ENCODE measurements at places on chromosomes 16 and 17.

DNA sequence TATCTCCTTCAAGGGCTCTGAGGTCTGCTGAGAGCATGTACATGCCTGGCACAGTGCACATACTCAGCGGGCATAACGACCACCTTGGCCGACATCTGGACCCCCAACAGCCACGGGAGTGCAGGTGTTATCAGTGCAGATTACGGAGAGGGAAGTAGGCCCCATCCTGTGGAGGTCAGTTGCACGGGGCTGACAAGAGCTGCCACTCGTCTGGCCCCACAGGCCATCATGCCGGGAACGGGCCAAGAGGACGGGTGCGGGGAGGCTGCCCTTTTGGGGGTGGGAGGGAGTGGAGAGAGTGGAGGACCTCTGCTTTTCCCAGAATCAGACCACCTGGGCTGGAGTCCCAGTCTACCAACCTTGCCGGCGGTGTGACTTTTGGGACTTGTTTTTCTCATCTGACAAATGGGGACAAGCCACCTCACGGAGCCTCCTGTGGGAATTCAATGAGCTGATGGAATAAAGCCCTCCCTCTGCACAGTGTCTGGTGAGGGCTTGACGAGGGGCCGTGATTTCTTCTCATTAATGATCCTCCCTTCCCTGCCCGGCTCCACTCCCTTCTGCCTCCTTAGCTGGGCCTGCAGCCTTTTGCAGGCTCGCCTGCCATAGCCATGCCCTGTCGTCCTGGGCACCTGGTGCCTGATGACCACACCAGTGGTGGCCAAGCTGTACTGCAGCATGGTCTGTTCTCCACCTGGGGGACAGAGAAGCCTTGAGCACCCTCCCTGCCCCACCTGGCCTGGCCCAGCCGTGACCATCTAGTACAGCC is 4.6 kb downstream of the PRSS33 start:
- DNase-seq, result no peak

DNA sequence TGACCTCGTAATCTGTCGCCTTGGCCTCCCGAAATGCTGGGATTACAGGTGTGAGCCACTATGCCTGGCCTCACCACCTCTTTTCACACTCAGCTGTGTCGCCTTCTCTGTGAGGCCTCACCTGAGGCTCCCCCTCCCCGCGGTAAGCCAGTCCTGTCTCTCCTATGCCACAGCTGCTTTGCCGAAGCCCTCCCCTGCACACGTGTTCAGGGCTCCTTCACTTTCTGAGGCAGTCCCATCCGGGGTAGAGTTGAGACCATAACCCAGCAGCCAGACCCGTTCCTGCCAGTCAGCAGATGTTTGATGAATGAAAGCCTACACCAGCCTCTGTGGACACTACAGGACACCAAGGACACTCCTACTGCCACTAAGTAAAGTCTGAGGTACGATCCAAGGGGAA is 10.6 kb downstream of the USP7 start:
- no peak for DNase-seq

DNA sequence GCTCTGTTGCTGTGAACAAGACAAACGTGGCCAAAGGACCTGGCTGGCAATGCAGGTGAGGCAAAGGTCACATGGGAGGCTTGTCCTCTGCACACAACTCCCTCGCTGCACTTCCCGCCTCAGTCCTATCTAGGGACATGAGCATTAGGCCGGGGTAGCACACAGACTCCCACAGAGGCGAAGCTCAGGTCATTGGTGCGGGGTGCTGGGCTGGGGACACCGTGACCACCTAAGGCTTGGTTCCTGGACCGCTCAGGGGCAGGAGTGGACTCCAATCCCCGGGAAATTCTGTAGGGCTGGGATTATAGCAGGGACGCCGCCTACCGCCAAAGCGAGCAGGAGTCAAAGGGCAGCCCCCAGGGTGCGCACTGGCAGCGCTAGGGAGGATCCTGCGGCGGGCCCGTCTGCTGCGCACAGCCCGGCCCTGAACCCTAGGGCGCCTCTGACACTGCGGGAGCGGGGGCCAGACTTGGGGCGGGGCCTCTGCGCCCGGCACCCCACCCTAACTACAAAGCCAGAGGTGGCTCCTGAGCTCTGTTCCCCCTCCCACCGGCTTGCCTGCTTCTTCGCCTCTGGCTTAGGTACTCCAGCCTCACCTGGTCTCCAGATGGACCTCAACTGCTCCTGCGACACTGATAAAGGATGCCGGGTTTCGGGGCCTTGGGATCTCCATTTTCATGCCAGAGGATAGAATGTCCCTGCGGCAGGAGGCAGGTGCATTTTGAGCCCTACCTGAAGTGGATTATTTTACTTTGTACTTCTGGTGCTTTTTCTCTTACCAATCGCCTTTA is 3.9 kb upstream of the MT1B start:
- no peak for DNase-seq

- no peak for DNase-seq
Measured at GRCh38 chr16:20859229-20859628, 40.9 kb downstream of the DCUN1D3 start.

DNA sequence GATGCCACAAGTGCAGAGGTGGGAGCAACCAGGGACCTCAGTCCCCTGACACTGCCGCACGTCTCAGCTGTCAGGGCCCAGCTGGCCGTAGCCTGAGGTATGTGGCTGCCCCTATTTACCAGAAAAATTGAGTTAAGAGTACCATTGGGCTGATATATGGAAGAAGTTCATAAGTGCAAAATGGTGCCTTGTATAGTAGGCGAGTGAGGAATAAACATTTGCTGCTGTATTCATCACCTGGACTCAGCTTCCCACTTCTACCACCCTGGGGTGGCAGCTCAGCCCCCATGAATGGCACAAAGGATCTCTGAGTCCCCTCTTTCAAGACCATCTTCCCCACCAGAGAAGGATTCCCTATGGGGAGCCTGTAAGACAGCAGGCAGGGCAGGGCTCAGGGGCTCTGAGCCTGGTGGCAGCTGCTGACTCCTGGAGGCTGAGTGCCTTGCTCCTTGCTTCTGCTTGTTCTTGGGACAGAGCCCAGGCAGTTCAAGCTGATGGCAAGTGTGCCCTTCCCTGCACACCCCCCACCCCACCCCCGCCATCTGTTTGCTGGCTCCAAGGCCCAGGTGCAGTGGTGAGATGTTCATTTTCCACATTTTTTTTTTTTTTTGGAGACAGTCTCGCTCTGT is 29.0 kb downstream of the TRPV2 start:
- DNase-seq, result no peak

- DNase-seq, result no peak
Measured at GRCh38 chr16:3729161-3730112, 12.1 kb upstream of the TRAP1 start.
